H54 (cell line): ENCODE measurements at places on chromosomes 3 and 15.

GRCh38 chr3:196222876-196223595 lies 6.7 kb downstream of the SLC51A start:
- DNase-seq, result no peak

DNA sequence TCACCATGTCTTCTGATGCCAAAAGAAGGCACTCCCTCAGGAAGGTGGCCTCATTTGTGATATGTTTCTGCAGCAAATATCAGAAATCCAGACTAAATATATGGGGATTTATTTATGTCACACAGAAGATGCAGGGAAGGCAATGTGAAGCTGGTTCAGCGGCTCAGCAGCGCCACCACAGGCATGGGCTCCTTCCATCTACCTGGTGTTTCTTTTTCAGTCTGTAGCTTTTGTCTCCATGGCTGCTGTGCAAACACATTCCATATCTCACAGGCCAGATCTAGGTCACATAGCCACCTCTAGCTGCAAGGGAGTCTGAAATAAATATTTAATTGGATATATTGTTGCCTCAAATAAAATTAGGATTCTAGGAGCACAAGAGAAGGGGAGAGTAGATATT lies 502.1 kb upstream of the IL12A start:
- DNase-seq, result no peak

DNA sequence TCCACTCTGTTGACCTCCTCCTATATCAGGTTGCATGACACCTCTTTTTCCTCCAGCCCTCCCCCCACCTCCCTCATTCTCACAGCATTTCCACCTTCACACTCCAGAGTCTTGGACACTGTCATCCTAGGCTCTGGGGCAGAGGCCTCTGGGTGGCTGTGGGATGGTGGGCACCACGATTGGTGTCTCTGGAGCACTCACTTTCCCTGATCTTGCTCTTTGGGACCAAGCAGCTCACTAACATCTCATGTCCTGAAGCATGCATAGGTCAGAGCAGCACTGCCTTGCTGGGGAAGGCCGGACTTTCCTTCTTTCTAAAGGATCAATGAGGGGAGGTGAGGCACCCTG lies 14.9 kb downstream of the ZBTB47 start:
- DNase-seq, result no peak

GRCh38 chr3:126137490-126138130 lies 42.8 kb downstream of the ALDH1L1 start:
- no peak for DNase-seq

GRCh38 chr3:44427683-44428082 lies 49.8 kb downstream of the ZNF445 start:
- DNase-seq, result no peak

GRCh38 chr3:183069086-183069485 lies 30.2 kb downstream of the MCCC1 start:
- no peak for DNase-seq

DNA sequence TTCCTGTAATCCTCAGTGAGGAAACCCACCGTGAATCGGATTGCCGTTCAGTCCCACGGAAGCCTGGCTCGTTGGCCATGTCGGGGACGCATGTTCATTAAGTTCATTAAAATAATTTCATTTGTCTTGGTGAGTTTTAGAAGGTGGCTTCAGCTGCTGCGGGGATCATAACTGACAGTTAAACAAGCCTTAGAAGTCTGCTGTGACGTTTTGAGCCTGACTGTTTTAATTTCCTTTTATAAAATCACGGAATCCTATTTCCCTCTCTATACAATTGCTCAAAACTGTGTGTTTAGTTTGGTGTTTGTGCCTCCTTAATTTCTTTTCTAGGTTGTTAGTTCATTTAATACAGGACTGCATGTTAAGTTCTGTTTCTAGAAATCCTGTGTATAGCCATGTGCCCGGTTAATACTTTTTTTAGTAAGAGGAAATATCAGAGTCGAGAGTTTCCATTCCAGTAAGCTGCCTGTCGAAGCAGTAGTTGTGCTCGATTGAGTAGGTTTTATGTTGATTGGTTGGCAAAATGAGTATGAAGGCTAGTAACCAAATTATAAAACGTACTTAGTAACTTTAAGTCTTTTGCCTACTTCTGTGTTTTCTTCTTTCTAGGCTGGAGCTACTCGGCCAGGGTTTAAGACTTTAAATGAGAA lies 705 bp downstream of the NIPA2 start:
- no peak for DNase-seq

- no peak for DNase-seq
Measured at GRCh38 chr15:49815526-49815925, 194.7 kb downstream of the DTWD1 start.

DNA sequence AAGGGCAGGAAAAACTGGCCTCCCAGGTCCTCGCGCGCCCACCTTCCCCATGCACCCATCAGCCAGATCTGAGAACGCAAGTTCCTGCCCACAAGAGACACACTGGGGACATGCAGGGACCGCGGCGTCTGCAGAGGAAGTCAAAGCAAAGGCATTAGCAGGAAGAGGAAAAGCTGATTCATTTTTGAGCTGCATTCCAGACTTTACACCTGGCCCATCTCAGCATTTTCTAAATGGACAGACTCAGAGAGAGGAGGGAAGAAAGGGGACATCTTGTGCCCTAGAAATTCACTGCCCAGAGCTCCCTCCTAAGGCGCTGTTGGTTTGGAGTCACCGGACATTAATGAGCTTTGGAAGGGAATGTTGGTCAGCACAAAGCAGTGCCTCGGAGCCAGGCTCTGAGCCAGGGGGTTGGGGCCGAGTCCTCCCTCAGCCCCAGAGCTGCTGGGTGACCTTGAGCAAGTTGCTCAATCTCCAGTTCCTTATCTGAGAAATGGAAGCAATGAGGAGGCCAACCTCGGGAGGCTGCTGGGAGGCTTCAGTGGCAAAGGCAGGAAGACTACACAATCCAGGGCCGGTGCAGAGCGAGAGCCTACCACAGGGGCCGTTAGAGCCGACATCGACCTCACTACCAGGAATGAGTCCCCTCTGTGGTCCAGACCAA lies 150.5 kb upstream of the IQSEC1 start:
- DNase-seq, result no peak

GRCh38 chr3:53357458-53357857 lies 10.1 kb upstream of the DCP1A start:
- no peak for DNase-seq

DNA sequence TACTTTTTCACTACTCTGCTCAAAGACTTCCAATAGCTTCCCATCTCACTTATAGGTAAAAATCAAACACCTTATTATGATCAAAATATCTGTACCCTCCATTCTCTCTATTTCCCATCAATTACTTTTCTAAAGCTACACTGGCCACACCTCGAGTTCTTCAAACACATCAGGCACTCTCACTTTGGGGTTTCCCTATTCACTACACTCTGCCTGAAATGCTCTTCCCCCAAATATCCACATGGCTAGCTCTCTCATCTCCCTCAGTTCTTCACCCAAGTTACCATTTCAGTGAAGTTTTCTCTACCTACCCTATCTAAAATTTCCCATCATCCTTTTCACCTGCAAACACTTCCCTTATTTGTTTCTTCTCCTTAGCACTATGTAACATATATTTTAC lies 14.8 kb downstream of the UBE3A start:
- DNase-seq, result no peak

DNA sequence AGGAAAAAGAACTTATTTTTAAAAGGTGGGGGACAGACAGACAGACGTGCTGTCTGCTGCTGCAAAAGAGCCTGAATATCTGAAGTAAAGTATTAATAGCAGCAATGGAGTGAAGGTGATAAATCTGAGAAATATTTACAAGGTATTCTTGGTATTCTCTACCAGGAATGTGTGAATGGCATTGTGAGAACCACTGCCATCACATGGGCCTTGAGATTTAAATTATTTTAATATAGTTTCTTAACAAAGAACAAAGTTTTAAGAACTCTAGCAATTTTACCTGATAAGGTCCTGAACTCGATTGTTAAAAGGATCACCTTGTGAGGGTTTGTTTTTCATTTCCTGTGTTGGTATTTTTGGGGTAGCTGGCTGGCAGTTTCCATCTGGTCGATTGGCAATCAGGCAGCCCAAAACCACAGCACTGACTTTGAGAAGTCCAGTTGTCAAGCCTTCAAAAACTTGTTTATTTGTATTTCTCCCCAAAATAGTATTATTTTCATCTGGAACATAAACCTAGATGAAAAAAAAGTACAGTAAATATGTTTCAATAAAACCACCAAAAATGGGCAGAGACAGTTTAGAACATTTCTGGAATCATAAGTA lies 97.3 kb downstream of the ISL2 start:
- no peak for DNase-seq

GRCh38 chr15:95458721-95459120 lies 871.8 kb upstream of the NR2F2 start:
- no peak for DNase-seq

GRCh38 chr3:183151086-183151485 lies 11.4 kb downstream of the LAMP3 start:
- DNase-seq, result no peak

- no peak for DNase-seq
Measured at GRCh38 chr3:77309460-77309859, 269.6 kb downstream of the ROBO2 start.

DNA sequence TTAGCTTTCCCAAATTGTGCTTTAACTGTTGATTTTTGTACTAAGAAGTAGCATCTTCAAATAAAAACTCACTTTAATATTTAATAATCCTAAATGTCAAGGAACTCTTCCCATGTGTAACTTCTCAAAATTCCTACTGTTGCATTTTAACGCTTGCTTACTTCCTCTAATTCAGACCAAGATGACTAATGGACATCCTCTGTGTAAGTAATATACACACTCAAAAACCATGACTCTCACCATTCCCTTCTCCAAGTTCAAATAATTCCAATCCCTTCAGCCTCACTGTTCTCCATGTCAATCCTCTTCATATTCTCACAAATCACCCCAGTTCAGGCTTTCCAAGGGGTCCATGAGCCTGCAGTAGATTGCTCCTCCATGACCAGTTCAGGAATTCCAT lies 13.0 kb downstream of the MRPL46 start:
- DNase-seq, result no peak

DNA sequence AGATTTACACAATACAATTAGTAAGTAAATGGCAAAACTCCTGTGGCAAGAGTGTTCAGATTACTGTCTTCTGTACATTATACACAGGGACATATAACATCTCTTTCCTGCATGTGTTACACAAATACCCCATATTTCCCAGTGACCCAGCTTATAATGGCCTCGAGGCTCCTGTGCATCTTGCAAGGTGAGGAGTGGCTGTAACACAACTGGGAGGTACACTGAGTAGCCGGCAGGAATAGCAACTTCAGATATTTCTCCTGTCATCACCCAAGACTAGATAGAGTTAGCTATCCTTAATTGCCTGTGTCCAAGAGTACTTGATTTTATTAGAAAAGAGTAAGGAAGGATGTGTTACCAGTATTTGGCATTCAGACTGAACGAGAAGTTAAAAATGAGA lies 5.6 kb downstream of the GMPS start:
- no peak for DNase-seq
